Left cardiac atrium (tissue), 4 donors: ENCODE measurements at places on chromosomes 12 and 14. TPM values are rescaled to one million over a fixed set of nuclear protein-coding genes. Genes with fewer than 3 reads are reported as not detected.

DNA sequence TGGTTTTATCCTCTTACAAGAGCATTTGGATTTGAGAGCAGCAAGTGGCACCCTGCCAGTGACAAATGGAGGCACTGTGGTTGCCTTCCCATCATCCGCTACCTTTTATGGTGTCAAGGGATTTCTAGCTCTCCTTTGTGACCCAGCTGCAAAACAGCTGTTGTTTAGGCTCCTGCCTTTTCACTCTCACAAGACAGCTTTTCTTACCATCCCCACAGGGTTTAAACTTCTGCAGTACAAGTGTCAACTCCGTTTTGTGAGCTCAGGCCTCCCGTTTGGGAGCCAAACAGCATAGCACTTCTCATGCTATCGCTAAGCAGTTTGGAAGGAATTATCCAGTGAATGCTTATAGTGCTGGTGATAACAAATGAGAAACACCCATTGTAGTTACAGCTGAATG, 331.4 kb downstream of the TMTC2 start:
- no peak for DNase-seq

- no peak for DNase-seq
Observed at GRCh38 chr12:54658306-54659264, 10.4 kb upstream of the DCD start.

DNA sequence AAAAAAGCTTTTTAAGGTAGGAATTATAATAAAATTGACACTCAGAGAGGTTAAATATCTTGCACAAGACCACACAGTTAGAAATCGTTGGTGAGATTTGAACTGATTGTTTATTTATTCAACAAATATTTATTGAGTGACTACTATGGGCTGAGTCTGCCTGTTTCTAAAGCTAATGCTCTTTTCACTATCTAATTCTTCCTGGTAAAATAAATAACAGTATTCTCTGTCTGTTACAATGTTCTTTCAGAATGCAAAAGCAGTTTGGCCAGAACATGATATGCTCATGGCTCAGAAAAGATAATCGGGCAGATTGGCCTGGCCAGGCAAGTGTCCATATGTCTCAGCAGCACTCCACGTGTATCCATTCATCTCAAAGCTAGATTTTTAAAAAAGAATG, 82.0 kb downstream of the BTG1 start:
- DNase-seq = no peak

GRCh38 chr14:89640141-89640540, 223.1 kb upstream of the FOXN3 start:
- DNase-seq = no peak

DNA sequence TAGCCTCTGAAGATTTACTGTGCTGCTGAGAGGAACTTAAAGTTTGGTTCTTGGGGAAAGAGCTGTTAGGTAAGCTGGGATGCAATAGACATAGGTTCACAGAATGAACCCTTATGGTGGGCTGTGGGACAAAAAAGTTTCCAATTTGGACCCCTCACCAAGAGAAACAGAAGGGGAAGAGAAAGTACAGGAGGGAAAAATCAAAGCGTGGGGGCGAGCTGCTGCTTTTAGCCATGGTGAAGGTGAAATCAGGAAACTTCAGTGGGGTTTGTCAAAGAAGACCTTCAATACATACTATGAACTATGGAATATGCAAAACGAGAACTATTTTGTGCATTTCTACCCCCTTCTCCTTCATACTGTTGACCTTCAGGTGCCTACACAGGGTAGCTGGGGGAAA, 10.6 kb upstream of the NINJ2 start:
- DNase-seq = no peak

GRCh38 chr12:4145990-4146859, 127.3 kb upstream of the CCND2 start:
- no peak for DNase-seq

- no peak for DNase-seq
Observed at GRCh38 chr12:75939016-75939642, 92.4 kb downstream of the PHLDA1 start.

DNA sequence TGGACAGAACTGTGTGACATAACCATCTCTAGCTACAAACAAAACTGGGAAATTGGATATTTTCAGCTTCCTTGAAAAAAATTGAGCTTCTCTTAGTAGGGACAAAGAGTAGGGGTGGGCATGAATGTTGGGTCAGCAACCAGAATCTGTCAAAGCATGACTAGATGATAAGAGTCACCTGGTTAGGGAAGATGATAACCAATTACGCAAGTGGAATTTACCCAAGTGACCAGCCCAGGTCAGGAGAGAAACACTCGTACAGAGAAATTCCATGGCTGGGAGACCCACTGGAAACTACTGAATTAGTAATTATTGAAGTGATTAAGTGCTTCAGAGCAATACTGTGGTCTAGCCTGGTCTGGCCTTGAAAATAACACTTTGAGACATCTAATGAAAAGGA, 36.3 kb upstream of the C12orf75 start:
- no peak for DNase-seq

DNA sequence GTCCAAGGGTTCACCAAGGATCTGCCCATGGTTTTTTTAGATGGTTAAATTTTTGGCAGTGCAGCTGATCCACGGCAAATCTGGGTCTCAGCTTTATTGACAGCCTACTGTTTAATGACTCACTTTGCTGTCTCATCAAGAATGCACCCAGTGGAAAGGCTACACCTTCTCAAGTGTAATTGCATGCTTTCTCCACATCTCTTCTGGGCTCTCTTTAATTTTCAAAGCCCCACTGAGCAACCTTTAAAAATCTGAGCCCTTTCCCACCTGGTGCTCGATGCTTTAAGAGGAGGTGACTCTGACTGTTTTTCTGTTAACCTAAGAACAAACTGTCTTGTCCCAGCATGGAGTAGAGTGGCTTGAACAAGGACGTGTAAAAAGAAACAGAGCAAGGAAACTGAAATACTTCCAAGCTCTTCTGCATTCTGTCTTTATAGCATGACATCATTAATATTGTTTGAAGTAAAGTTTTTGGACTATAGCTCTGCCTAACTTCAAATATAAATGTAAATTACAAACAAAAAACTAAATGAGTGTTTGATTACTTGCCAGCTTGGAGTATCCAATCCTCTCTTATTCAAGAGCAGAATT, 214.2 kb upstream of the KRR1 start:
- DNase-seq = no peak

DNA sequence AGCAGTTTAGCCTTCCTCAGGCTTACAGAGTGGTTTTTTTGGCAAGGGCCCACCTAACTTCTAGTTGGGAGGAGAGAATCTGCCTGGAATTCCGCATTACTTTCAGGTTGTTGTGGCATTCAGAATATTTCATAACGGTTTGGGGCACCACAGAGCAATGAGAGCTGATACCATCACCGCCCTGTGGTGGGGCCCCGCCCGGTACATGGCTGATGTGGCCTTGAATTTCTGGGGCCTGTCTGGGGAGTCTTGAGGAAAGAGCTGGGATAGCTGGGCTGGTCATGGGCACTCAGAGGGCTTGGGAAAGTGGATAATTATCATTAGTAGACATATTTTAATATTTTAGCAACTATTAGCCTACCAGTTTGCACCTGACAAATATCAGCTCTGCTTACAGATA, 4.2 kb downstream of the TESPA1 start:
- DNase-seq = no peak

- DNase-seq = no peak
Observed at GRCh38 chr14:104211215-104211614, 72.8 kb downstream of the KIF26A start.

DNA sequence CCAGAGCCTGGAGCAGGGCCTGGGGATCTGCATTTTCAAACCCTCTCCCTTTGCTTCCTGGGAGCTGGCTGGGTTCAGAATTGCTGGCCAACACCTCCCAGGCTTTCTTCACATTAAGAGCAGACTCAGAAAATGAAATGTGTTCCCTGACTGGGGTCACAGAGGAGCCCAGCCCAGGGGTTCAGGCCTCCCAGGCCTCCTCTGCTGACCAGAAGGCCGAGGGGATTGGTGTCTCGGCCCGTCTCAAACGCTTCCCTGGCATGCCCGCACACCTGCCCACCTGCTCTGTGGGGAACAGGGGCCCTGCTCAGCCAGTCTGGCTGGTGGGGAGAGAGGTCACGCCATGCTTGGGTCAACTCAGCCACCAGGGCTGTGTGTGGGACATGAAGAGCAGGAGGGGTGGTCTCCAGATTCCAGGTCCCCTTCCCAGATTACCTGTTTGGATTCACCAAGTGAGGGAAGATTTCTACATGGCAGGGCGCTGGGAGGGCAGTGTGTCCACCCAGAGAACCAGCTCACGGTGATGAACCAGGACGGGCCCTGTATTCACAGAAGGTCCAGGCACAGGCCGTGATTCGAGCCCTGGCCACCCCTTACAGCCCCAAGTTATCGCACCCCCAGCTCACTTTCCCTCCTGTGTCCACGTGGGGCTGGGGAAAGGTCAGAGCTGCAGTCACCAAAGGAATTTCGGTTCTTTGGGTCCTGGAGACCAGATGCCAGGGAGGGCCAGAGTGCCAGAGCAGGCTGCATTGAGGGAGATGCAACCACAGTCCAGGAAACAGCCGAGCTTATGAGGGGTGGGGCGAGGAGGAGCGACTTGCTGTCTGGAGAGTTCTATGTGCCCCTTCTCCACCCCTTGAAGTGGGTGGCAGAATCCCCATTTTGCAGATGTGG, 55.2 kb upstream of the RIN3 start:
- no peak for DNase-seq

- DNase-seq = peak; percentile 48
Observed at GRCh38 chr14:95319312-95320077, at the start of gene CLMN. Gene CLMN, minus strand, starts transcription at chr14:95319908. Its CDS starts 116 bp downstream, at chr14:95319792.

GRCh38 chr12:53051058-53051880, 1.4 kb downstream of the TNS2 start:
- peak; percentile 81 for DNase-seq

GRCh38 chr12:47721431-47721973, 3.8 kb downstream of the ENDOU start:
- DNase-seq = no peak

- no peak for DNase-seq
Observed at GRCh38 chr12:105744371-105745058, 394.2 kb downstream of the NUAK1 start.

GRCh38 chr14:23122086-23122485, 3.0 kb upstream of the CEBPE start:
- no peak for DNase-seq

GRCh38 chr12:95227818-95228356, 10.3 kb downstream of the VEZT start:
- no peak for DNase-seq

GRCh38 chr14:22882064-22882463, 958 bp upstream of the REM2 start:
- DNase-seq = no peak

DNA sequence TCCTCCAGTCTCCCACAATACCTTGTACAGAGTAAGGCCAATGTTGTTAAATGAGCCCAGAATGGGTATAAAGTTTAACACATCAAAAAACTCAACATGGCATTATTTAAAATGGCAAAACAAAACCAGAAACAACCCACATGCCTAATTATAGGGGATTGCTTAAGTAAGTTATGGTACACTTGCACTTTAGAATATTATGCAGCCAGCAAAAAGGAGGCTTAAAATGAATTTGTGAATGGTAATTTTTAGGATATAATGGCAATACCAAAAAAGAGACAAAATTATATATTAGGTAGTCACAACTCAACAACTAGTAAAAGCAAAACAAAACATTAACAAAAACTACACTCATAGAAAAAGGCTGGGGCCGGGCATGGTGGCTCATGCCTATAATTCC, 39.7 kb downstream of the SYNE3 start:
- DNase-seq = no peak

- no peak for DNase-seq
Observed at GRCh38 chr14:52422650-52423356, 108.7 kb downstream of the PTGER2 start.

DNA sequence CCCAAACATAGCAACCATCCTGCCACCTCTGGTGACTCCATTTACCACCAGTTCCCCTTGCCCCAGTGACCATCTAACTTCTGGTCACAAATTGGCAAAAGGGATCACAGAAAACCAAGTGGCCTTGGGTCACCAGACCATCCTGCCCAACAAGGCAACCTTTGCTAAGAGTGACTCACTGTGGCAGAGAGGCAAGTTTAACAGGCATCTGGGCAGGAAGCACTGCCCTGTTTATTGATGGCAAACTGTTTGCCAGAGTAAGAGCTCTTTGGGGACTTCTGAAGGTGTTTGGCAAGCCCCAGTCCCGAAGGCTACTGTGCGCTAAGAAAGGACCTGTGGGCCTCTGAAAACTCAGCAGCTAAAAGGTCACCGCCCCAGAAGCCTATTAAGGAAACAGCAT, 28.2 kb upstream of the TMEM233 start:
- DNase-seq = no peak

DNA sequence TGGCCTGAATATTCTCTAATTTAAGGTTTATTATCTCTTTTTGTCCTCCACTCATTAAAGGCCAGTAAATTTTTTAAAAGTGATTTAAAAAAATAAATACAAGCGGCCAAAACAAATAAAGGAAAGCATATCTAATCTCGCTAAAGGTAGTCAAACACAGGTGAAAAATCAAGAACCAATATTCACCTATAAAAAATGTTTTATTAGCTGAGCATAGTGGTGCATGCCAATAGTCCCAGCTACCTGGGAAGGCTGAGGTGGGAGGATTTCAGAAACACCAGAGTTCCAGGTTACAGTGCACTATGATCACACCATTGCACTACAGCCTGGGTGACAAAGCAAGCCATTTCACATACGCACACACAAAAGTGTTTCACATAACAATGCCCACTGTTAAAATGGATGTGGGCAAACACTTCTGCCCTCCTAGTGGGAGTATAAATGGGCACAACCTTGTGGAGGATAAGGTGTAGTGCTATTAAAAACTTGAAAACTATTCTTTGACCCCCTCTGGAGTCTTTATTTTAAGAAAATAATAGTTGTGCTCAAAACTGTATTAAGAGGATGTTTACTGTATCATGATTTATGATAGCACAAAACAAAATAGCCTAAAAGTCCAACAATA, 32.7 kb upstream of the NAP1L1 start:
- no peak for DNase-seq

DNA sequence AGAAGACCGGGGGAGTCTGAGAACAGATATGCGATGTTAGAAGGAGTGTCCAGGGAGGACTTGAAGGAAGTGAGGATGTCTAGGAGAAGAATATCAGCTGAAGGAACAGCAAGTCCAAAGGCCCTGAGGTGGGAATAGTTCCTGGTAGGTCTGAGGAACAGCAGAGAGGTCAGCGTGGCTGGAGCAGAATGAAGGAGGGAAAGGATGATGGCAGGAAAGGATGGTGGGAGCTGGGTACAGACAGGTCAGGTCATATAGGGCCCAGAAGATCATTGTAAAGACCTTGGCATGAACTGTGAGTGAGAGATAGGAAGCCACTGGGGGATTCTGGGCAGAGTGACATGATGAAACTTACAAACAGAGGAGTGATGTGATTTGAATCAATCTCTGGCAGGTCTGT, 171.0 kb downstream of the ETV6 start:
- DNase-seq = no peak

The NINJ2 gene
- total RNA-seq = 7.0 TPM

The LRP1-AS gene
- not detected for total RNA-seq

The CEP170B gene
- total RNA-seq = 17.2 TPM

The L2HGDH gene
- 8.8 TPM for total RNA-seq

The CD4 gene
- total RNA-seq = 24.2 TPM

The STXBP6 gene
- total RNA-seq = 23.9 TPM

The NRIP2 gene
- 1.8 TPM for total RNA-seq

The LRCOL1 gene
- total RNA-seq = not detected

The ANG gene
- total RNA-seq = 7.1 TPM

The FSCB gene
- total RNA-seq = not detected

The CRY1 gene
- total RNA-seq = 17.2 TPM

The GNB3 gene
- 5.8 TPM for total RNA-seq
